Foreskin fibroblast (primary cell): ENCODE measurements at places on chromosomes 7 and 10.
A peak's percentile ranks its signal among the peaks of the same experiment; 100 is the strongest.

- DNase-seq, result peak; percentile 8
These were observed 33.5 kb upstream of the ENO4 start for GRCh38 chr10:116815641-116816415.

GRCh38 chr10:132460691-132461090 is 63.7 kb downstream of the PWWP2B start:
- DNase-seq, result no peak

GRCh38 chr10:84706875-84707274 is 378.5 kb downstream of the CCSER2 start:
- DNase-seq, result no peak

- peak; percentile 8 for DNase-seq
These were observed 89.2 kb upstream of the PFKP start for GRCh38 chr10:2978111-2978510.

DNA sequence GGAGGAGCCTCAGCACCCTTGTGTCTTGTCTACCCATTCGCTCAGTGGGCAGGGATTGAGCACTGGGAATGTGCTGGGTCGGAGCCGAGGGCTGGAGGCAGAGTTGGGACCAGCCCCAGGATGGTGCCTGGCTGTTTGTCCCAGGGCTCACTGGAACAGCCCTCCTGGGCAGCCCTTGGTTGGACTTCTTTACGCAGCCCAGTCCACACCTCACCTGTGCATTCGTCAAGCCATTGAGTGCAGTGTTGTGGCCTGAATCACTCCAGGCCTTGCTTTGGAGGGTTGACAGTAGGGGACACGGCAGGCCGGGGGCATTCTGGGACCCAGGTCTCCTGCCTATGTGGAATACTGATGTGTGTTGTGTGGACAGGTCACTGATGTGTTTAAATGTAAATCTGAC is 229.6 kb downstream of the MGMT start:
- DNase-seq, result no peak

DNA sequence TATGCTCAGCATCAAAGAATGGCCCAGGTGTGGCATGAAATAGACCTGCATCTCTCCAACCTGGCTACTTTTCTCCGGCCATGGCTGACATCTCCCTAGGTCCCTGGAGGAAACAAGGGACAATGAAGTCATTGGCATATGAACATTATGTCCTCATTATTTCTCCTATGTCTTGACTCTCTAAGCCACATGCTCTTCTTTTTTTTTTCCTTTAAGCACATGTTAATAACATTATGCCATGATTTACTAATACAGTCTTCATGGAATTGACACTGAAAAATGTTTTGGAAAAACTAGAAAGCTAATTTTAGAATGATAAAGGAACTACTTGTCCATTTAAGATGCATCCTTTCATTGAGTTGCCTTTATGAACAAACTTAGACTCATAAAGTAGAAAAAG is 628.9 kb downstream of the TNS3 start:
- no peak for DNase-seq

DNA sequence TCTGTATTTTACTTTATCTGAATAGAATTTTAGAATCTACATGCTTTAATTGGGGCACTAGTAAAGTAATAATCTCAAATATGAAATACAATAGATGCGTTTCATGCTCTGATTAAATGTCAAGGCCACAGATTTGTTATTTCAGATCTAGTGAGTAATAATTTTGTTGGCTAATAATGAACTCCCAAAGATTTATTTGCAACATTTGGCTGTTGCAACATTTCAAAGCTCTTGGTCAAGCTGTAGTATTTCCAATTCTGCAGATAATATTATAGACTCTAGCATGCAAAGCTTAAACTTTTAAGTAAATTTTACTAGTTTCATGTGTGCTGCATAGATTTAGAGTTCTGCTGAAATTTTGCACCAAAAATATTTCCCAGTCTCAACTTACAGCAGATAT is 16.7 kb downstream of the LRRN3 start:
- DNase-seq, result peak; percentile 20

DNA sequence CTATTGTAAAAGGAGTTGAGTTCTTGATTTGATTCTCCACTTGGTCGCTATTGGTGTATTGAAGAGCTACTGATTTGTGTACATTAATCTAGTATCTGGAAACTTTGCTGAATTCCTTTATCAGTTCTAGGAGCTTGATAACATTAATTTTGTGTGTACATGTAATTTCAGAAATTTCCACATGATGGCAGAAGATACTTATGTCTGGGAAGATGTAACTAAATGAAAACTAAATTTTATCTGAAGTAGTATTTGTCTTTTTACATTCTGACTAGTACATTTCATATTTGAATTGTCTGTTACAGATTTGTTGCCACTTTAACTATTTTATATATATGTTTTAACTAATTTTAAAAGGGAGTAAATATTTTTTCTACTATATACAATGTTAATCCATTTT is 27.6 kb downstream of the SDHAF3 start:
- DNase-seq, result peak; percentile 43

DNA sequence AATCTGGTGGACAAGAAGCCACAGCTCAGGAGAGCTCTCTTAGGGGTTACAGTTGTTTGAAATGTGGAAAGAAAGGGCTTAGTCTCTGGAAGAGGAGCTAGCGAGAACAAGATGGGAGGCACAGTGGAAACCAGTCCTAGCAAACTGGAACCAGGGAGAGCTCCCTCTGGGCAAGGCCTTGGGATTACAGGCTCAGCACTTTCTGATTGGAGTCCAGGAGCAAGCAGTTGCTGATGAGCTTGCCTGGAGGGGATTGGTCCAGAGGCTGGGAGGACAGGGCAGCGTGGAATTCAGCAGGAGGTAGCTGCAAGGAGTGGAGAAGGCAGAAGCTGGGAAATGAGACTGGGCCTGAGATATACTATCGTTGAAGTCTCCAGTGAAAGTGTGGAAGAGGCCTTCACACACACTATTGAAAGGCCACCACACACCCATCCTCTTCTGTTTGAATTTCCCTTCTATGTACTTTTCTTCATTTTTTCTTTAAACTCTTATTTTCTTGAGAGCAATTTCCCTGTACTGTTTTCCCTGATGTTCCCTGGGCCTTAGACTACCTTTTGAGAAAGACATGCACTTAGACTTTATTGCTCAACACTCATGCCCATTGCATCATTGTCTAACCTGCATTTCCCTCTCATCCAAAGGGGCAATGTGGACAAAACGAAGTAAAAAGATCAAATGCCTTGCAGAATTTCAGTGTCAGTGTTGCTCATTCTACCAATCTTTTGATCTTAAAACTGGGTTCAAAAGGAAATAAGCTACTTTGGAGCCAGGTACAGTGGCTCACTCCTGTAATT is 57.8 kb upstream of the LANCL2 start:
- DNase-seq, result no peak

- no peak for DNase-seq
These were observed 81.0 kb upstream of the LRRC4 start for GRCh38 chr7:128112018-128112780.

DNA sequence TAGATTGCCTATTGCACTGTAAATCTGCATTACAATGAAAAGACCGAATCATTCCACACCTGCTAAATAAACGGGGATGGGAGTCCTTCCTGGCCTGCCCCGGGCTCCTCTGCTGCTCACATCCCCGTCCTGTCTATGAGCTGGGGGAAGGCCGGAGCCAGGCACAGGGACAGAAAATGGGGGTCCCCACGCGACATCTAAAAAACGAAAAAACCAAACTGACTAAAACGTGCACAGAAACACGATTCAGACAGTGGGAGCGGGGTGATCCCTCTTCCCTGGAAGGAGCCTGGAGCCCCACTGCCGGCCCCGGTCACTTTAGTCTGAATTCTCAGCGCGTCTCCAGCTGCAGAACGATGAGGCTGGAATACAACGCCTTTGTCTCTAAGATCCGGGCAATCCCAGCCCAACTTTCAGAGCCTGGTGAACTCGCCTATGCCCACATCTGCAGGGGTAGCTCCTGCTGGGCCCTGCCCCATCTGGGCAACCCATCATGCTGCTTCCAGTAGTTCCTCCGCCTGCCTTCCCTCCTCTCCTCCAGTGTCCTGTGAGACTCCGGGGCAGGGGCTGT is 78.0 kb downstream of the ADARB2 start:
- DNase-seq, result no peak

GRCh38 chr7:139982927-139983920 is 79.5 kb downstream of the PARP12 start:
- no peak for DNase-seq

- peak; percentile 28 for DNase-seq
These were observed 45.2 kb upstream of the NPFFR1 start for GRCh38 chr10:70328967-70329366.

DNA sequence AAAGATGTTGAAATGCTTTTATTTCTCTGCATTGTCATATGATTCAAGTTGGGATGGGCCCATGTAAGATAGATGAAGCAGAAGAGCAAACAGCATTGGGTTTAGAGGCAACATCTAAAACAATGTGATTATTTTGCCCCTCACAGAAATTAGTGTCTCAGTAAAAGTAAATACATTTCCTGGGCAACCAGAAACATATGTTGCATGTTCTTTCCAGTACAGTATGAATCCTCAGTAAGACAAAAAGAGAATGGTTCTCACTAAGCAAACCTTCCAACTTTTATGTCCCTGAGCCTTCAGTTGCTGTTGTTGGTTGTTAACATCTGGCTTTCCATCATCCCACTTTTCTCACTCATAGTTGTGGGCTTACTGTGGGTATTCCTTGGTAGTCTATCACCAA is 222.5 kb upstream of the PRPS1L1 start:
- DNase-seq, result no peak

- DNase-seq, result no peak
These were observed 8.1 kb downstream of the MXI1 start for GRCh38 chr10:110215286-110216170.

DNA sequence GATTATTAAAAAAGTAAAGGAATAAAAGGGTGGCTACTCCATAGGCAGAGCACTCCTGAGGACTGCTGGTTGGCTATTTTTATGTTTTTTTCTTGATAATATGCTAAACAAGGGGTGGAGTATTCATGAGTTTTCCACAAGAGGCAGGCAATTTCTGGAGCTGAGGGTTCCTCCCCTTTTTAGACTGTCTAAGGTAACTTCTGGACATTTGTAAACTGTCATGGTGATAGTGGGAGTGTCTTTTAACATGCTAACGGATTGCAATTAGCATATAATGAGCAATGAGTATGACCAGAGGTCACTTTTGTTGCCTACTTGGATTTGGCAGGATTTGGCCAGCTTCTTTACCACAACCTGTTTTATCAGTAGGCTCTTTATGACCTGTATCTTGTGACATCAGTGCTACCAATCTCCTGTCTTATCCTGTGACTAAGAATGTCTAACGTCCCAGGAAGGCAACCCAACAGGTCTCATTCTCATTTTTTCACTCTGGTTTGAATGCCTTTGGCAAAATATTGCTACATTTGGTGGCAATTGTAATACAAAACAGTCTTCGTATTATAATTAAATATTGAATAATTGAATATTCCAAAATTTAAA is 587.8 kb upstream of the POM121L12 start:
- no peak for DNase-seq

GRCh38 chr10:114611617-114612016 is 46.5 kb downstream of the ABLIM1 start:
- peak; percentile 35 for DNase-seq

DNA sequence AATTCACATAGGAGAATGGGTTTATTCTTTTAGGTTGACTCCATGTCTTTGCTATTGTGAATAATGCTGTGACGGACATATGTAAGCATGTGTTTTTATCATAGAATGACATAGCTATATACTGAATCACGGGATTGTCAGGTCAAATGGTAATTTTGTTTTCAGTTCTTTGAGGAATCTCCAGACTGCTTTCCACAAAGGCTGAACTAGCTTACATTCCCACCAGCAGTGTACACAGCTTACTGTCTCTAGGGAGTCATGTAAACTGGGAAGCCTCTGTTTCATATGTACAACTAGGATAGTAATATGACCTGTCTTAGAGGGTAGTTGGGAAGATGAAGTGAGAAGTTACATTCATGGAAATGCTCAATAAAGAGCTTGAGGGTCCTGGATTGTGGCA is 6.8 kb upstream of the C10orf120 start:
- no peak for DNase-seq

DNA sequence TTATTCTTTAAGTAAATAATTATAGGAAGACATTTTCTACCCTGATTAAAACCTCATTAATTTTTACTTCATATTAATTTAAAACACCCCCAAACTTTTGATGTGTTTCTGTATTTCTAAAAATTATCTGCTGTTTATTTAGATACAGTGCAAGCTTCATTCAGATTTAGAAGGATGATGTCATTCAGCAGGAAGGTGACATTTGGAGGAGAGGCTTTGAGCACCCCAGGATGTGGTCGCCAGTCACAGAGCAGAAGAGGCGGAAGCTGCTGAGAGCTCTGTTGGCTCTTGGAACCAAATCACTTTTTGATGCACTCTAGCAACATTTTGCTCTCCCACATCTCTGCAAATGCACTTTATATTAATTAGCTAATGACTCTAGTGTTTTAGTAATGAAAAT is 233.9 kb upstream of the CACNA2D1 start:
- DNase-seq, result peak; percentile 63

DNA sequence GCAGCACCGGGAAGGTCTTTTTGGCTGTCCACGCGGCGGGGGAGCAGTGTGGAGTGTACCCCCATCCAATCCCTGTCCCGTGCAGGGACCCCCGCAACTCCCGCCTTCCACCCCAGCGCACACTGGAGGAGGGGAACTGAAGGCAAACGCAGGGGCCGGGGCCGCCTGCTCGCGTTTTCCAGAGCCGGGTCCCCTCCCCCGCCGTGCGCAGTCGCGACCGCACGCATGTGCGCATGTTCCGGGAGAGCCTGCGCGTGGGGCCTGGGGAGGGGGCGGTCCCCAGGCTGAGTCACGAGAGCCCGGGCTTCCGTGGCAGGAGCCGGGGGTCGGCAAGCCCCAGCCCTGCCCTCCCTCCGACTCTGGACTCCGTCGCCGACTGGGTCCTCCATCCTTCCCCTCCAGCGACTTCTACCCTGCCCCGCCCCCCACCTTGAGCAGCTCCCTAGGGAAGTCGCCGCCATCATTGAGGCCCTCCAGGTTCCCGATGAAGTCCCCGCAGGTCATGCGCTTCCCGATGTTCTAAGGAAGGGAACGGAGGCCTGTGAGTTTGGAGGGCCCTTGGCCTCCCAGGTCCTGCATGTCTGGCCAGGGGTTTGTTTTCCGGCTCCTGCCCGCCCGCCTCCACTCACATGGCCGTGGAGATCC is 8.0 kb downstream of the PSD start:
- DNase-seq, result peak; percentile 60

DNA sequence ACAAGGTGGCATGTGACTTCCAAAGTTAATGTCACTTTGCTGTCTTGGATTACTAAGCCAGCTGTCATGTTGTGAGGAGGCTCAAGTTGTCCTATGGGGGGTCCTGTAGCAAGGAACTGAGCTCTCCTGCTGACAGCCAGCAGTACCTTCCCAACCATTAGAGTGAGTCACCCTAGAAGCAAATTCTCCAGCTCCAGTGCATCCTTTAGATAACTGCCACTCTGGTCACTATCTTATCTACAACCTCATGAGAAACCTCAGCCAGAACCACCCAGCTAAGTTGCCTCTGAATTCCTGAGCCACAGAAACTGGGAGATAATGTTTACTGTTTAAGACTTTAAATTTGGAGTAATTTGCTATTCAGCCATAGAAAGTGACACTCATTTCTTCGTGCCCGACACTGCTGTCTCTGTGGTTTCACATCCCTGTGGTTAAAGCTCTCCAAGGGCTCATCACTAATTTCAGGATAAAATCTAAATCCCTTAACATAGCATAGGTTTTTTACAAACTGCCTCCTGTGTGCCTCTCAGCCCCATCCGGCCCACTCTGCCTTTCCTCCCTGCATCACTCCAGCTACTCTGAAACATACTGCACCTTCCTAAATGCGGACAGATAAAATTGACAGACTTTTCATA is 83.5 kb downstream of the PRR15 start:
- DNase-seq, result no peak

- no peak for DNase-seq
These were observed 98.3 kb upstream of the ZNF438 start for GRCh38 chr10:31129880-31130405.
